ENCODE measurements at places on chromosomes 7 and 10.

DNA sequence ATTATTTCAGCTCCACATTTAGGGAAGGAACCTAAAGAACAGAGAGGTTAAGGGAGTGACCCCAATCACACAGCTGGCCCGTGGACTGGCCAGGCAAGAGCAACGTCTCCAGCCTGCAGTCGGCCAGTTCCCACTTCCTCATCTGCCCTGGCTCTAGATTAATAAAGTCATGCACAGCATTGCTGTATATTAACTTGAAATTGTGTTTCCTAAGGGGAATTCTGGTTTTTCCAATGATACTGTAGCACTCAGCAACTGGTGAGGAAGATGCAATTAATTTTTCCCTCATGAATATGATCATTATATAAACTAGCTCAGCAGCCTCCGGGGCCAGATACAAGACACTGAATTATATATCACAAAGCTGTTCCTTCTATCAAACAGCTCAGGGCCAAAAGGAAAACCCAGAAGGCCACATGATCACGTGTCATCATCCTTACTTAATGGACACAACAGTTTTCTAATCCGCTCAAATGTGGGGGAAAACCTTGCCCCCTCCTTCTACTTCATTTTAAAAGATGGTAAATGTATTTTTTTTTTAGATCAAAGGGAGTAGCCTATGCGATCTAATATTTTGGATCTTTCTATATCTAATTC is 295.3 kb upstream of the PRKCQ start:
- no peak for DNase-seq

DNA sequence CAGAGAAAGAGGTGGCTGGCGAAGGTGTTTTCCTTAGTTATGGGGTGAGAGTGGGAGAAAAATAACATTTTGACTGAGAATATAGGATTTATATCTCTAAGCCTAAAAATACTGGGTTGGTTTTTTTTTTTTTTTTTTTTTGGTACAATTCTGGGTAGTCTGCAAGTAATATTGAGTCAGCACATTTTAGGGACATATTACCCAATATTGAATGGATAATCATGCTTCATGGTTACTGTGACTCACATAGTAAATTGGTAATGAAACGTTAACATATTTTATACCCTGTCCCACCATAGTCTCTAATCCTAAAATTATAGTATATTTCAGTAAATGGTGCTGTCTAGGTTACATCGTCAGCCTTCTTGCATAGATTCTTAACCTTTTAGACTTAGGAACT is 91.4 kb downstream of the TPST1 start:
- DNase-seq, result no peak

GRCh38 chr10:70193391-70193844 is 23.1 kb upstream of the SAR1A start:
- DNase-seq, result no peak

GRCh38 chr10:96671211-96671890 is 49.0 kb downstream of the PIK3AP1 start:
- no peak for DNase-seq

- no peak for DNase-seq
Measured at GRCh38 chr10:18456984-18457383, 194.4 kb downstream of the NSUN6 start.

DNA sequence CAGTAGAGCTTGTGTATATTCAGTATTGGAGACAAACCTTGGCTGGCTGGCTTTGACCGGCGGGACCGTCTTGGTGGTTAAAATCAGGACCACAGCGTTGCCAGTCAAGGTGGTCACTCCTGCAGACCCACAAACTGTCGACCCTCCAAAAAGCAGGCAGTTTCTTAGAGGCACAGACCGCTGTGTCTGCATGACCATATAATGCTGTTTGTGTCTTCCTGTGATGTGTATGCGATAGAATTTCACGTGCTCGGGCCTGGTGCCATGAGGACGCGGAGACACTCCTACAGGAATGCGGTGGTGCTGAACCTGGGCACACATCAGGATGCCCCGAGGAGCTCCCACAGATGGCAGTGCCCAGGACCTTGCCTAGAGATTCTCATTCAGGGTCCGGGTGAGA is 34.8 kb downstream of the BNIP3 start:
- DNase-seq, result no peak
